Mononuclear cell (primary cell): ENCODE measurements at places on chromosomes 6 and 20. TPM values are rescaled to one million over a fixed set of nuclear protein-coding genes. Genes with fewer than 3 reads are reported as not detected.

CTAGE9 gene
- total RNA-seq: not detected

ULBP1 gene
- total RNA-seq: 0.10 TPM

SEMG1 gene
- not detected for total RNA-seq

RBPJL gene
- not detected for total RNA-seq

ZBTB22 gene
- total RNA-seq: 12.6 TPM

OPRL1 gene
- total RNA-seq: 1.3 TPM

DDX27 gene
- total RNA-seq: 71.5 TPM

PRND gene
- total RNA-seq: 0.10 TPM

ELOVL2 gene
- not detected for total RNA-seq

PREX1 gene
- 128 TPM for total RNA-seq
